Parietal lobe (tissue), 2 donors: ENCODE measurements at places on chromosomes 1 and 21. TPM values are rescaled to one million over a fixed set of nuclear protein-coding genes. Genes with fewer than 3 reads are reported as not detected.

Gene IQGAP3
- 5.9 TPM for total RNA-seq

Gene RSRP1
- total RNA-seq: 121 TPM

Gene CELA2B
- total RNA-seq: not detected

Gene RNF19B
- 40.4 TPM for total RNA-seq

Gene SPOCD1
- total RNA-seq: 0.31 TPM

Gene PARK7
- total RNA-seq: 113 TPM

Gene OXCT2
- total RNA-seq: 0.31 TPM

Gene CCDC30
- total RNA-seq: 23.5 TPM

Gene ZSWIM5
- total RNA-seq: 38.8 TPM

Gene CFHR1
- 0.31 TPM for total RNA-seq

Gene SLC19A2
- total RNA-seq: 23.5 TPM

Gene PEX10
- total RNA-seq: 18.8 TPM

Gene BATF3
- total RNA-seq: 5.3 TPM

Gene THEM5
- total RNA-seq: not detected

Gene EFNA3
- 11.3 TPM for total RNA-seq

Gene OBSCN
- 124 TPM for total RNA-seq

Gene PLA2G2D
- not detected for total RNA-seq

Gene GSTM1
- 10.3 TPM for total RNA-seq

Gene AMPD2
- 82.0 TPM for total RNA-seq

Gene FAM151A
- total RNA-seq: not detected

Gene KPRP
- total RNA-seq: not detected

Gene WNT2B
- total RNA-seq: 5.6 TPM

Gene CFHR2
- not detected for total RNA-seq

Gene RAD54L
- 1.9 TPM for total RNA-seq

Gene SYCP1
- not detected for total RNA-seq

Gene DIO1
- not detected for total RNA-seq

Gene CRB1
- 58.2 TPM for total RNA-seq

Gene PADI4
- not detected for total RNA-seq
